ENCODE measurements at places on chromosomes 3 and 15.

- H3K4me3 ChIP-seq, result no peak overlapping the region
- H3K27ac ChIP-seq, result no peak overlapping the region
- no peaks in the 10 kb centered on the region for H3K36me3 ChIP-seq
- no peak for DNase-seq
Observed at GRCh38 chr3:28752290-28752689, 403.7 kb upstream of the AZI2 start.

GRCh38 chr3:141986548-141987107, 110.2 kb downstream of the ATP1B3 start:
- H3K27ac ChIP-seq, result no peak overlapping the region
- no peak for DNase-seq
- no peaks in the 10 kb centered on the region for H3K4me1 ChIP-seq
- no peak overlapping the region for H3K4me3 ChIP-seq
- H3K27me3 ChIP-seq, result no peaks in the 10 kb centered on the region
- H3K36me3 ChIP-seq, result no peaks in the 10 kb centered on the region

GRCh38 chr3:46472736-46473135, 8.0 kb upstream of the LTF start:
- H3K27me3 ChIP-seq, result peaks cover 10% of the 10 kb centered on the region
- H3K4me3 ChIP-seq, result no peak overlapping the region
- H3K27ac ChIP-seq, result no peak overlapping the region
- no peak for DNase-seq

- no peaks in the 10 kb centered on the region for H3K36me3 ChIP-seq
- no peaks in the 10 kb centered on the region for H3K4me1 ChIP-seq
- no peak overlapping the region for H3K27ac ChIP-seq
- no peak overlapping the region for H3K4me3 ChIP-seq
- DNase-seq, result no peak
Observed at GRCh38 chr3:126258670-126259069, 78.3 kb upstream of the ALDH1L1 start.

- no peak overlapping the region for H3K4me3 ChIP-seq
- no peak for DNase-seq
- no peaks in the 10 kb centered on the region for H3K36me3 ChIP-seq
- H3K27ac ChIP-seq, result no peak overlapping the region
- peaks cover 11% of the 10 kb centered on the region for H3K4me1 ChIP-seq
Observed at GRCh38 chr3:39296197-39297077, 16.6 kb upstream of the CX3CR1 start.

DNA sequence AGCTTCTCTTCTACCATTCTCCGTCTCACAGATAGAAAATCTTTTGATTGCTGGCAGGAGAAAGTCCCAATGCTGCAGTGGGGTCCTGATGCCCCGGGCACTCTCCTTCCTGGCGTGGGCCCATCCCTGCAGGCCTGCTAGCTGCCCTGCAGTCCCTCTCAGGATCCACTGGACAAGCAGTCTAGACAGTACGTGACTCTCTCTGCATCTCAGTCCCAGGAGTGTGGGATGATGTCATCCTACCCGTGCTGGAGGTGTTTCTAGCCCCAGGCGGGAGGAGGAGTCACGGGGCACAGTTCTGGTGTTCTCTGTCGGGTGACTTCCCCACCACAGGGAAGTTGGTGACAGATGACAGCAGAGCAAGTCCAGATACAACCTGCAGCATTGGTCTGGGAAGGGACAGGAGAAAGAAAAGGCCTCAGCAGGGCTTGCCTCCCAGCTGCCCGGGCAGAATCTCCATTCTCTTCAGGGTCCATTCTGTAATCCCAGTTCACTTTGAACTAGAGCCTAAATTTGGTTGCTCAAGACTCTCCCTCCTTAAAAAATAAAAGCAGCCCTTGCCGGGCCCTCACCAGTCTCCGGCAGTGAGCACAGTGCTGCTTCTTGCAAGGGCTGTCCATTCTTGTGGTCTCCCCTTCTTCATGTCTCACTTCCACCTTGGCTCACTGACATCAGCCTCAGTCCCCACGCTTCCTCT, 30.6 kb downstream of the SLC28A1 start:
- no peaks in the 10 kb centered on the region for H3K36me3 ChIP-seq
- no peaks in the 10 kb centered on the region for H3K27me3 ChIP-seq

DNA sequence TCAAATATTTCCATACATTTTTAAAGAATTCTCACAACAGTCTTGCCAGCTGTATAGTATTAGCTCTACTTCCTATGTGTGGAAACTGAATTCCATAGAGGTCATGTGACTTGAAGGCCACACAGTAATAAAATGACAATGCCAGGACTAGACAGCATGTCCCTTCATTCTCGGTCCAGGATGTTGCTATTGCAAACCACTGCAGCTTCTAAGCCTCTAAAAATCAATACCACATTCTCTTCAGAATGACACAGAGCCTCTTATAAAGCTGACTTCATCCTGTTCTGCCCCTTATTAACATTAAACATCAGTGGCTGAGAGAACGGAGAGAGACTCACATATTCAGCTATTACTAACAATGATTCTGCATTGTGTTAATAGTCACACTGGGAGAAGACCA, 240.3 kb upstream of the PEX5L start:
- H3K4me1 ChIP-seq, result no peaks in the 10 kb centered on the region
- H3K27me3 ChIP-seq, result no peaks in the 10 kb centered on the region
- no peak for DNase-seq
- no peak overlapping the region for H3K4me3 ChIP-seq

DNA sequence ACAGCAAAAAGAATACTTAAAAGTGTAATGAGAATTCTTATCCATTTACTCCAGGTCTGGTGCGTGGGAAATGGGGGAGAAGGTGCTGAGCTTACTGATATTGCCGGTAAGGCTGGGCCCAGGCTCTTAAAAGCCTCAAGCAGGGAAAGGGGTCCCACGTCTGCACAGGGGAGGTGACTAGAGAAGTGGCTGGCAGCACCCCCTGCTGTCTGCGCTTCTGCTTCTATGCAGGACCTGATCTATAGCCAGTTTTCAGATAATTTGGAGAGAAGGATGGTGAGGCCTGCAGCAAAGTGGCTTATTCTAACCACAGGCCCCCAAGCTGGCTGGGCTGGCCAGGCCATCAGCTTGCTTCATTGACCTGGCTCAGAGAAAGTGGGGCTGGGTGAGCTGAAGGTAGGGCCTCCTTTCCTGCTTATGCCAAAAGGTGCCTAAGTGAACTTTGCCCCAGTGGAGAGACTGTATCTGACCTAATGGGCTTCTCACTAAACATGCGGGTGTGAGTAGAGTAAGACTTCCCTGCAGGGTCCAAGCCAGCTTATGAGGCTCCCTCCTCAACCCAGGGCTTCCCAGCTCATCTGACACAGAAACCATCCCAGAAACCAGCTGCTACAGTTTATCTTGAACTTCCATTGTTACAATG, 30.9 kb upstream of the ATP1B3 start:
- H3K36me3 ChIP-seq, result no peaks in the 10 kb centered on the region
- H3K4me1 ChIP-seq, result no peaks in the 10 kb centered on the region
- H3K4me3 ChIP-seq, result no peak overlapping the region

- no peaks in the 10 kb centered on the region for H3K4me1 ChIP-seq
- no peak overlapping the region for H3K27ac ChIP-seq
- DNase-seq, result peak; percentile 5
- no peak overlapping the region for H3K4me3 ChIP-seq
- H3K27me3 ChIP-seq, result no peaks in the 10 kb centered on the region
Observed at GRCh38 chr3:48194446-48195071, 6.3 kb upstream of the CDC25A start.

GRCh38 chr15:26628879-26629529, 143.9 kb downstream of the GABRB3 start:
- peak; percentile 6 for DNase-seq
- no peaks in the 10 kb centered on the region for H3K27me3 ChIP-seq
- H3K4me3 ChIP-seq, result no peak overlapping the region
- no peaks in the 10 kb centered on the region for H3K36me3 ChIP-seq
- no peak overlapping the region for H3K27ac ChIP-seq

- H3K4me1 ChIP-seq, result peaks cover 18% of the 10 kb centered on the region
- H3K27ac ChIP-seq, result no peak overlapping the region
Observed at GRCh38 chr15:93072411-93073394, 16.3 kb downstream of the RGMA start.

DNA sequence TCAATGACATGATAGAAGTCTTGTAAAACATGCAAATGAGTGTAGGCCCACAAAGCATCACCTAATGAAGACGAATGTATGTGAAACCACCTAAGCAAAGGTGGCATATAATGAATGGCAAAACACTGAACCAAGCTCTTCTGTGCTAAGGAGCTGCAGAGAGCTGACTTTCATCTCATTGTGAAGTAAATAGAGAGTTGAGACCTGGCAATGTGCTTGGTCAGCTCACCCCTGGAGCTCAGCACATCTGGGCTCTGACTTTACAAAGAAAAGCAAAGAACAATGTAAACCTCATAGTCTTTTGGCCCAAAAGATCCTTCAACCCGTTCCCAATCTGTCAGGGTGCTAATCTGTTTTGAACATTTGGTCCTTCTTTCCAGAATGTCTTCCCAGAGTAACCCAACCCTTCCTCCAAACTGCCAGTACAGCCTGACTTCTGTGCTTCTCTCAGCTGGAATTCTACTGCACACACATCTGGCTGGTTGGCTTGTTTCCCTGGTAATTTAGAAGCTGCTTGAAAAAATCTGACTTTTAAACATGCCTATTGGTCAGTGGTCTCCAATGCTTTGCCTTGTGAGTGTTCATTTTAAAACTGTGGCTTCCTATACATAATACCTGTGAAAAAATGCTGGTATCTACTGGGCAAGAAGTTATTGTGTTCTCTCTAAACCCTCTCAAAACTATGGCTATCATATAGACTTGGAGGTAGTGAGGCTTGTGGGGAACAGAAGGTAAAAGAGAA, 101.7 kb downstream of the CD200R1L start:
- no peaks in the 10 kb centered on the region for H3K36me3 ChIP-seq
- DNase-seq, result no peak
- H3K4me1 ChIP-seq, result peaks cover 73% of the 10 kb centered on the region
- no peaks in the 10 kb centered on the region for H3K27me3 ChIP-seq
- H3K27ac ChIP-seq, result no peak overlapping the region
- no peak overlapping the region for H3K4me3 ChIP-seq

DNA sequence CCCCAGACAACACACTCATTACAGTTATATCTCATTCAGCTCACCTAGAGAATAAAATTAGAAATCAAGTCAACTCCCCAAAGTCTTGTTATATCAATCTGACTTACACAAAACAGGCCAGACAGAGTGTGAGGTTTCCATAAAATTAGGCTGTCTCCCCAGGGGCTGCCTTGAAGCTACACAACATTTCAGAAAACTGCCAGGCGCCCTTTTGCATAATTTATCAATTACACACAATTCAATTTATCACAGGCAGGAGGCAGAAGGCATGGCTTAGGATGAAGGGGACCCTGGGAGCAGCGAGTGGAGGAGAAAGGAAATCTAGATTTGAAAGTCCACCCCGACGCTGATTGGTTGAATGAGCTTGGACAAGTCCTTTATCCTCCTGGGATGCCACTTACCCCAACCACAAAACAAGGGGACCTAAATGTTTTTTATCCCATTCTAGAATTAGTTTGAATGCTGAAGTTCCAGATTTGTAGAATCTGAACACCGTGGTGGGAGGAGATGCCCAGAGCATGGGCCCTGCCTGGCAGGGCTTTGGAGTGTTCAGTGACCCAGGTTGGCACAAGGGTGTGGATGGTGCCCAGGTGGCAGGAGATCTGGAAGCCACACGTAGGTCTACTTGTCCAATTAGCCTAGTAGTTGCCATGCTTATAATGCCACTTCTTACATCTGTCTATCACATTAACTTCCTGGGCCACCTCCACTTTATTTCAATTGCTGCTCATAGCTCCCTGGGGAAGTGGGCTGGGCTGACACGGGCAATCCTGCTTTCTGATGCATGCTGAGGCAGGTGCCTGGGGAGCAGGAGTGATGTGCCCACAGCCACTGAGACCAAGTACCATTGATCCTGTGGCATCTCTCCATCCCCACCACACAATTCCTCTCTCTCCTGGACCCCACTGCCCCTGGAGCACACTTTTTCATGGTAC, 119.8 kb upstream of the TLE3 start:
- H3K4me3 ChIP-seq, result no peak overlapping the region
- DNase-seq, result no peak
- H3K4me1 ChIP-seq, result no peaks in the 10 kb centered on the region

- H3K4me1 ChIP-seq, result peaks cover 57% of the 10 kb centered on the region
- no peaks in the 10 kb centered on the region for H3K27me3 ChIP-seq
- peak overlapping the region; percentile 77 for H3K27ac ChIP-seq
- no peak for DNase-seq
- H3K4me3 ChIP-seq, result no peak overlapping the region
- peaks cover 12% of the 10 kb centered on the region for H3K36me3 ChIP-seq
Observed at GRCh38 chr3:141414800-141415462, 46.6 kb downstream of the ZBTB38 start.

- no peak for DNase-seq
- no peaks in the 10 kb centered on the region for H3K27me3 ChIP-seq
- no peak overlapping the region for H3K27ac ChIP-seq
- H3K36me3 ChIP-seq, result no peaks in the 10 kb centered on the region
Observed at GRCh38 chr3:182565916-182566796, 227.1 kb upstream of the ATP11B start.

- no peaks in the 10 kb centered on the region for H3K27me3 ChIP-seq
- DNase-seq, result no peak
- no peaks in the 10 kb centered on the region for H3K36me3 ChIP-seq
- H3K4me1 ChIP-seq, result no peaks in the 10 kb centered on the region
Observed at GRCh38 chr15:91552555-91552954, 301.0 kb upstream of the SLCO3A1 start.

DNA sequence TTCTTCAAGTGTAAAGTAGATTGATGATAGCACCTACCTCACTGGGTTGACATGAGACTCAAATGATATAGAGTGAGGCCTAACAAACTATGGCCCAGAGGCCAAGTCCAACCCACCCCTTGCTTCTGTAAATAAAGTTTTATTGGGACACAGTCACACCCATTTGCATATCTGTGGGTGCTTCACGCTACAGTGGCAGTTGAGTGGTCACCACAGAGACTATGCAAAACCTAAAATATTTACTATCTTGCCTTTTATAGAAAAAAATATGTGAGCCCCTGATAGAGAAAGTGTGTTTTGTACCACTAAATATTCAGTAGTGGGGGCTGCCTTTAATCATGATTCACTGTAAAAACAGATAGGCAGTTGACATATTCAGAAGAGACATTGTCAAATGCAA, 38.0 kb downstream of the ACAN start:
- no peak for DNase-seq
- H3K36me3 ChIP-seq, result no peaks in the 10 kb centered on the region
- no peak overlapping the region for H3K27ac ChIP-seq
- H3K4me3 ChIP-seq, result no peak overlapping the region

DNA sequence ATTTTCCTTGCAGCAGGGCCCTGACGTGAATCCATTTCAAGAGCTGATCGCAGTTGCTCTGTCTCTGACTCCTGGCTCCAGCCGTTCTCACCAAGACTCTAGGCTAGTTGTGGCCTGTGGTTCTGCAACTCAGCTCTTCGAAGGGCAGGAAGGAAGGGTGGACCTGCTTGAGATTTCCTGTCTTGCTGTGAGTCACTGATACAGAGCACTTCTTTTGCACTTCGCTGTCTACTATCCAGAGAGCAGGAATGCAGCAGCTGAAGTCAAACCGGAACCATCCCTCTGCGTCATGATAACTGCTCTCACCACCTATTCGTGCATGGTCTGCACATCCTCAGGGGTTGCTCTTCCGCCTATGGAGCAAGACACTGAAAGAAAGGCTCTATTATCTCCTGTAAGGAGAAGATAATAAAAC, 59.7 kb downstream of the RAP2B start:
- no peaks in the 10 kb centered on the region for H3K27me3 ChIP-seq
- H3K4me3 ChIP-seq, result peak overlapping the region; percentile 23
- H3K36me3 ChIP-seq, result no peaks in the 10 kb centered on the region
- peaks cover 84% of the 10 kb centered on the region for H3K4me1 ChIP-seq

- H3K27me3 ChIP-seq, result no peaks in the 10 kb centered on the region
- no peak overlapping the region for H3K4me3 ChIP-seq
- H3K27ac ChIP-seq, result no peak overlapping the region
Observed at GRCh38 chr3:173938616-173939015, 541.1 kb downstream of the NLGN1 start.

Measured in CD4-positive, alpha-beta memory T cell (primary cell).